ENCODE measurements at places on chromosomes 3 and 15.

DNA sequence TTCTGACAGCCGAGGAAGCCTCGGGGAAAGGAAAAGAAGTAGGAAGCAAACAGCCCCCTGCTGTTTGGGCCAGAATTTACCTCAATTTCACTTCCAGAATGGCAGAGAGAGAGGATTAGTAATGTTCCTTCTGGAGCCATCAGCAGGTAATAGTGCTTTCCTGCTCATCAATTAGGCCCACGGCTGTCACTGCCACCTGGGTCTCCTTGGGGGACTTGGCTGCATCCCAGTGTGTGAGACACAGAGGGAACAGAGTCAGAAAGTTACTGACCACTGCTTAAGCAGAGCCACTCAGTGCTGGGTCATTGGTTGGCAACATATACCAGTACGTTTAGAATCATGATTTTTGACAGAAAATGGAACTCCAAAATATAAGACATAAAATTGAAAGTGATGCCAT is 397.0 kb downstream of the EPHA3 start:
- no peak for DNase-seq

DNA sequence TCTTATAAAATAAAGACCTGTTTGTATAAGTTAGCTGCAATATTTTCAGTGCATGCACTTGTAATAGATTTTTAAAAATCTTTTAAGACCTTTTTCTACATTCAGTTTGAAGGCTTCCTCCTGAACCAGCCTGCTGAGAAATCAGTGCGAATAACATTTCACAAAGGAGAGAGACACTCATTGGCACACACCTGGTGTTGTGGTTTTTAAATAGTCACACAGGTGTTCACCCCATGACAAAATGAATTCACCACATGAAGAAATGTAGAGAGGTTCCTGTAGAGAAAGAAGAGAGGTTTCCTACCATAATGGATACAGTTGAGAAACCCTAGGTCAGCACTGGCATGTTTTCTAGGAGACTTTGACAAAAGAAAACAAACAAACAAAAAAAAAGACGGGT is 237.3 kb downstream of the CNTN6 start:
- DNase-seq: no peak

DNA sequence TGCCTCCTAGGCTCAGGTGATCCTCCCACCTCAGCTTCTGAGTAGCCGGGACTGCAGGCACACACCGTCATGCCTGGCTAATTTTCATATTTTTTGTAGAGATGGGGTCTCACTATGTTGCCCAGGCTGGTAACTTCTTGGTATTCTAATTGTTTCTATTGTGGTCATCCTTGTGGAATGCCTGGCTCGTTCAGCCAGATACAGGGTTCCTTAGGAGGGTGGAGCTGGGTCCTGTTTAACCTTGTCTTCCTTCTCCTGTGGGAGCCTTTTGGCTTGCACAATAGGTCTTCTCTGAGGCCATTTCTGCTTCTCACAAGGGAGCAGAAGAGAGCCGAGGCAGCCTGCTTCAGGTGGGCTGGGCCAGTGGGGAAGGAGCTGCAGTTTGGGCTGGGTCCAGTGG is 15.7 kb downstream of the PLEKHO2 start:
- DNase-seq: peak; percentile 63

GRCh38 chr3:12345584-12346494 is 57.0 kb downstream of the PPARG start:
- DNase-seq: no peak

- DNase-seq: no peak
These were observed 28.4 kb downstream of the ZNF860 start for GRCh38 chr3:32009957-32010356.

DNA sequence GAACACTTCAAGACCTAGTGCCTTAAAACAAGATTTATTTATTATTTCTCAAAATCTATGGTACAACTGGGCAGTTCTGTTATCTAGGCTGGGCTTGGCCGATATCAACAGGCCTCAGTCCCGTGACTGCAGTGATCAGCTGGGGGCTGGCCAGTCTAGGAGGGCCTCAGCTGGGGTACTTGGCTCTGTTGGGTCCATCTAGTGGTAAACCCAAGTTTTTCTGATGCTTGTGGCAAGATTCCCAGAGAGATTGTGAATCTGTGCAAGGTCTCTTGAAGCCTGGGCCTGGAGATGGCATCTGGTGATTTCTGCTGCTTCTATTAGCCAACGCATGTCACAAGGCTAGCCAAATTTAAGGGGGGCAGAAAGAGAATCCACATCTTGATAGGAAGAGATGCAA is 482.4 kb upstream of the SGO1 start:
- peak; percentile 87 for DNase-seq

DNA sequence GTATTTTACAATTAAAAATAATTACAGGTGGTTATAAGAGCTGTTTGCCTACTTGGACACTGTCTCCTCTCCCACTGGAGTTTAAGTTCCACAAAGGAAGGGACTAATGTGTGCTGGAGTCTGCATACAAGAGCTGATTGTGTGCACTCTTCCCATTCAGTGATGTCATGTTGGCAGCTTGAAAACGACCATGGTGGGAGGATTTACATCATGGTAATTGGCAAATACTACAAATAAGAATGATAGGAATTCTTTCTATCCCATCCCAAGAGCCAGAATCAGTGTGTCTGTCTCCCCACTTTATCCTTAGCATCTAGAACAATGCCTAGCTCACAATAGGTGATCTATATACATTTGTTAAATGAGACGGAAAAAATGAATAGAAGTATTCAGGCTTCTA is 14.1 kb downstream of the ITGA11 start:
- no peak for DNase-seq

- peak; percentile 53 for DNase-seq
These were observed 3.0 kb downstream of the ALCAM start for GRCh38 chr3:105369500-105370371.

DNA sequence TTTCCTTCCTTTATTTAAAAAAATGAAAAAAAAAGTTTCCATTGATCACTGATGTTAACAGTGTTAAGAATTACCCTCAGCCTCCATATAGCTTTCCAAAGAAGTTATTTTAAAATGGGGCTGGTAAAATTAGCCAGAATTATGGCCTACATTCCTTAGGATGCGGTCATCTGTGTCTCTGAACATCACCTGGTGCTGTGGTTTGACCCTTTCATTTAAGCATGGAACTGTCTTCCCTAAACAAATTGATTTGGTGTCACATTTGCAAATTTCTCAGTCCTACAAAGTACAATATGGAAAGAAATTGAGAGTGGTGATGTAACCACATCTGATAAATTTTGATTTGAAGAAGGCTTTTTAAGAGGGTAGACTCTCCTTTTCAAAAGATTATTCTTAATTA is 40.3 kb upstream of the ZPLD1 start:
- DNase-seq: no peak

DNA sequence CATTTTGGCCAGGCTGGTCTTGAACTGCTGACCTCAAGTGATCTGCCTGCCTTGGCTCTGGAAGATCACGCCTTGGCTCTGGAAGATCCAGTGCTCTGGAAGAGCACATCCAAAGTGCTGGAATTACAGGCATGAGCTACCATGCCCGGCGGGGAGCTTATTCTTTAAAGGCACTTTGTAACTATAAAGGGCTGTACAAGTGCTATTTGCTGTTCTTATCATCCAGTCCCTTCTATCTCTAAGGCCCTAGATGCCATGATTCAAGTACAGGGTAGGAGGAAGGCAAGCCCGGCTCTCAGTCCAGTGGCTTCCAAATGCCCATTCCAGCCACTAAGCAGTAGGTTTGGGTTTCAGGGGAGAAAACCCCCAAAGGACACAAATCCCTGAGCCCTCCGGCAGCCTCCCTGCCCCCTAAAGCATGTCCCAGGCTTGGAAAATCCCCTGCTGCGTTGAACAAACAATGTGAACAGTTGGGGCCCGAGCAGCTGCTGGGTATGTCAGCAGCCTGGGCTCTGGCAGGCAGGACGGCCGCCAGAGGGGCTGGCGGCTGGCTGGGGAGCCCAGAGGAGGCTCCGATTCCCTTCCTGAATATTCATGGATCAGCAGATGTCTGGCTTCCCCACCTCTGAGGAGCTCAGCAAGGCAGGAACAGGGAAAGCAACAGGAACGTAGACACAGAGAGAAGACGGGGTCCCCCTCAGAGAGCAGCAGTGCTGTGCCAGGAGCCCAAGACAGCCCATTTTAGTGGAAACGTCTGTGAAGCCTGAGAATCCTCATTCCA is 7.7 kb downstream of the IGDCC4 start:
- DNase-seq: peak; percentile 96

DNA sequence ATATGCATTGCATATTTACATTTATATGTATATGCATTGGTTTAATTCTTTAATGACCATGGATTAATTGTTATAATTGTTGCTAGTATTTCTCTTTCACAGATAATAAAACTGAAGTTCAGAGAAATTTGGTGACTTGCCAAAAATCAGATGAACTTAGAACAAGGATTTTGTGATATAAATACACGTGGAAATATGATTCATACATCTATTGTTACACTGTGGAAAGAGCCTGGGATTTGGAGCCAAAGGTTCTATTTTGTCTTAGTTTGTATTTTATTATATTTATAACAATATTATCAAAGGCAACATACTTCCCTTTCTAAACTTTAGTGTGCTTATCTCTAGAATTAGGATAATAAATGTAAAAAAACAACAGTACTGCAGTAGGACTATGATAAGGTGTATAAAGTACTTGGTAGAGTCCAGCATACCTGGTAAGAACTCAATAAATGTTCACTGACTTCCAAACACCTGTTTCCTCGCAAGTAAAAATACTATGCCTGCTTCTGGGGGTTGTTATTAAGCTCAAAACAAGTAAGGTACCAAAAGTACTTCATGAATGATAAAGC is 342.9 kb downstream of the THSD4 start:
- no peak for DNase-seq

DNA sequence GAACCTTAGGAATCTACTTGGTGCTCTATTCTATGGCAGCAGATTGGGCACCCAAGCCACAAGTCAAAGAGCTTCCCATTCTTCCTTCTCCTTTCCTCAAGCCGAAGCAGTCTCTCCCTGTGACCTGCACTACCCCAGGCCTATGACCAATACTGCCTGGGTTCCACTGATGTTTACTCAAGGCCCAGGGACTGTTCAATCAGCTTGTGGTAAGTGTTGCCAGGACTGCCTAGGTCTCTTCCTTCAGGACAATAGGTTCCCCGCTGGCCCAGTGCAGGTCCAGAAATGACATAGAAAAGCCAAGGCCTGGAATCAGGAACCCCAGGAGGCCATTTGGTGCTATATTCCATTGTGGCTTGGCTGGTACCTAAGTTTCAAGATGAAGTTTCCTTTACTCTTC is 397.9 kb downstream of the ZIC4 start:
- no peak for DNase-seq

GRCh38 chr15:60710656-60711055 is 231.7 kb upstream of the ICE2 start:
- DNase-seq: no peak

DNA sequence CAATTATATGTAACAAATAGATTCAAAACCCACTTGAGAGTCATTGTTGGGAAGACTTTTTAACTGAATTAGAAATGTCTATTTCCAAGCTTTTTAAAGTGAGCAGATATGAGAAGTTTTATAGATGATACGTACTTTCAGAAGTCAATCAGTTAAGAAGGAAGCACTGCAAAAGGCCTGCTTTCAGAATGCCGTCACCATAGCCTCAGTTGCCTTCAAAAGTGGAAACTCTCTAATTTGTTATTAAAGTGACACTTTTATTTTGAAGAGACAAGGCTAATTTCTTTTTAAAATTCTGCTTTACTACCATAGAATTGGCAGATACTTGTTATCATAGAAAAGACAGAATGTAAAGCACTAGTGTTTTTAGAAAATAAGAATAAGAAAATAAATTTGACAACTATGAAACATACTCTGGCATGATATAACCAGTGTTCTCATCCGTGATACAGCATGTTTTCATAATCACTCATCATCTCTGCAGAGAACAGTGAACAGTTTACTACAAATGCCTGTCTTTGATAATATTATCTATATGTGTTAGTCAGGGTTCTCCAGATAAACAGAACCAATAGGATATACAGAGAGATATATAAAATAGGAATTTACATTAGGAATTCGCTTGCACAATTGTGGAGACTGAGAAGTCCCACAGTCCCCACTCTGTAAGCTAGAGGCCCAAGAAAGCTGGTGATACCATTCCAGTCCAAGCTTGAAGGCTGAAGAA is 7.0 kb upstream of the PLD1 start:
- no peak for DNase-seq

GRCh38 chr3:59052803-59053411 is 3.1 kb upstream of the CFAP20DC start:
- DNase-seq: peak; percentile 63

- DNase-seq: no peak
These were observed 302.0 kb downstream of the CLSTN2 start for GRCh38 chr3:140236836-140237501.

- peak; percentile 69 for DNase-seq
These were observed 13.1 kb upstream of the WWTR1 start for GRCh38 chr3:149670742-149671492.

DNA sequence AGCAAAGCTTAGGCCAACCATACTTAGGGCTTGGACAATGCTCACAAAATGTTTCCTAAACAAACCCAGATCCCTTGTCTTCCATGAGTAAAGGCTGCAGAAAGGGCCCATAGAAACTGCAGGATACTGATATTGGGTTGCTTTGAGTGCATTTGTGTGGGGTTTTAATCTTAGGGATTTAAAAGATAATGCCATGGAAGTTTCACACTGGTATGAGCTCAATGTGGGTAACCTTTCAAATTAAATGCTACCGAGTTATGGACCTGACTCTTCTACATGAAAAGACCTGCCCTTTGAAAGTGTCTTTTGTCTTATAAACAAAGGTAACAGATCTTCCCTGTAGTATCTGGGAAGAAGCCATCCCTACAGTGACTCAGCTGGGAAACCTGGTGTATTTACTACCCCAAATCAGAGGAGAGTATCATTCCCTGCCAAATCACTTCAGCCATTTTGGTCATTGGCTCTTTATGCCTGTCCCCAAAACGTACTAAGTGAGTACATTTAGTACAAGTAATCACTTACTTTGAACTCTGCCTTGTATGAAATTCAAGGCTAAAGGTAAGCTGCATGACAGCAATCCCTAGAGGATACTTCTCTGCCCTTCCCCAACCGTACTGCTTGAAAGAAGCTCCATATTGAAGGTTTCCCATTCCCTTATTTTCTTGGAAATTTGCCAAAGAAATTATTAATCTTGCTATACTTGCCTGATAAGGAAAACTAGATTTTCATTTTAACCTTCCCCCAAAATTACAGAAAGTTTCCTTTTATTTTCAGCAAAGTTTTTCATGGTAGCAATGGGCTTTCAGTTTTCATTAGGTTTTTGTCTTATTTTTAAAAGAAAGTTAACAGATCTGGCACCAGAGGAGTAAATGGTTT is 7.2 kb downstream of the TM4SF1 start:
- no peak for DNase-seq

All from mesendoderm (in vitro differentiated cells).